ENCODE measurements at places on chromosomes 16 and 17.

DNA sequence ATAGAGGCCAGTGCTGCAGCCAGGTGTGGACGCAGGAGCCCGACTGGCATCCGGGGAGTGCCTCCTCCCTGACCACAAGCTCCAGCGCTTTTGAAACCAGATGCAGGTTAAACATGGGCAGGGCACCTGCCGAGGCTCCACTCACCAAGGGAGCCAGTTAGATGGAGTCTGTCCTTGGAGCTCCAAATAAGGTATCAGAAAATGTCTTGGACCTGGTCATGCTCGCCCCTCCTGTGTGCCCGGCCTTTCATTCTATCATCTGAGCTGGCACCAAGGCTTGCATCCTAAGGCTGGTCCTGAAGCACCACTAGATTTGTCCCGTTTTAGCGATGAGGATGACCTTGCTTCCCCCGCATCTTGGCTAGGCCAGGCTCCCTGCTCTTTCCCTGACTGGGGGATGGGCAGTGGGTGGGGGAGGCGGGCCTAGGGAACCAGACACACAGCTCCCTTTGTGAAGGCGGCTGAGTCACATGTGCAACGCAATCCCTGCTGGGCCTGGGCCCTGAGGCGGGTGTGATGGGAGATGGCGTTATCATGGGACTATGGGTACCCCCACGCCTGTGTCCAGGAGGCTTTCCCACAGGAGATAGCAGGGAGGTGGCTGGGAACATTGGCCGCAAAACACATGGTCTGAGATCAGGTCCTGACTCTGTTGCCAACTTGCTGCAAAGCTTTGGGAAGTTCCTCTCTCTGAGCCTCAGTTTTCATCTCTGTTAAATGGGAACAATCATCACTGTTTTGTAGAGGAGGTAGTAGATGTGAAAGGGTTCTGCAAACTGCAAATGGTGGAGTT is 5.0 kb upstream of the ADGRG1 start:
- peak; percentile 93 for DNase-seq

DNA sequence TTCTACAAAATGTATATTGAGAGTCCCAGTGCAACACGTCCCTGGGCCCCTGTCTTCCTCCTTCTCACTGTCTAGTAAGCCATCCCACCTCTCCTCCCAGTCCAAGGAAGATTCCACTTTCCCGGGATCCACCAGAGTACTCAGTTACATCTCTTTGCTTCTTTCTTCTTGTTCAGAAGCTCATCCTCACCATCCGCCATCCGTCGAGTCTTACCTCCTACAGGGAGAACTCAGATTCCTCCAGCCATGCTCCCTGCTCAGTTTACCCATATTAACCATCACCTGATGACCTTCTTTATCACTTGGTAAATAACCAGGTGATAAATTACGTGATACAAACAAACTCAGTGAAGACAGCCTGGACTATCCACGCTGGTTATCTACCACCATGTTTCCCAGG is 57.1 kb downstream of the CYTH1 start:
- DNase-seq: no peak

- no peak for DNase-seq
Measured at GRCh38 chr17:69239611-69240600, 11.3 kb upstream of the ABCA10 start.

DNA sequence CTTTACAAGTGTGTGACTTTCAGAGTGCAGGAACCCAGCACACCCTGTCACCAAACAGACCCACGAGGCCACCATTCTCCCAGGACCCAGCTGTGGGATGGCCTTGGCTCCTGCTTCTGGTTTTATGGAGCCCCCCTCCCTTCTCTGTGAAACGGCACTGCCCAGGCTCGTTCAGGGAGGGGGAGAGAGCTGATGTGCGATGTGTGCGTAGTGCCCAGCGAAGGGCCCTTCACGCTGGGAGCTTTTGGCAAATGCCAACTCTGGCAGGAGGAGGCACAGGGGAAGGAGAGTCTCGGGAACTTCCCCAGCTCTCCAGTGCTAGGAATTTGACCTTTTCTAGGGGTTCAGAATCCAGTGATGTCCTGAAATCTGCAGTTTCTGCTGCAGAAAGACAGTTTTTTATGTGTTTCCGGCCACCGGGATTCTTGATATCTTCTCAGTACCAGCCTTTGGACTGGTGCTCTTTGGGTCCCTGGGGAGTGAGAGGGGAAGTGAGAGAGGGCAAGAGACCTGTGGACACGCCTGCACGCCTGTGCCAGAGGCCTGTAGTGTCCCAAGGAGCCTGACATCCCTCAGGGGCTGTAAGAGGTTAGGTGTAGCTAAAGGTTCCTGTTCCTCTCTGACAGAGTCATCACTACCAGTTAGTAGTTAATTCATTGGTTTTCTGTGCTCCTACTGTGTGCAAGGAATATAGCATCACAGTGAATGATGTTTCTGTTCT is 45.1 kb downstream of the CMIP start:
- no peak for DNase-seq

- DNase-seq: no peak
Measured at GRCh38 chr16:87317750-87318644, 805 bp upstream of the C16orf95 start.

DNA sequence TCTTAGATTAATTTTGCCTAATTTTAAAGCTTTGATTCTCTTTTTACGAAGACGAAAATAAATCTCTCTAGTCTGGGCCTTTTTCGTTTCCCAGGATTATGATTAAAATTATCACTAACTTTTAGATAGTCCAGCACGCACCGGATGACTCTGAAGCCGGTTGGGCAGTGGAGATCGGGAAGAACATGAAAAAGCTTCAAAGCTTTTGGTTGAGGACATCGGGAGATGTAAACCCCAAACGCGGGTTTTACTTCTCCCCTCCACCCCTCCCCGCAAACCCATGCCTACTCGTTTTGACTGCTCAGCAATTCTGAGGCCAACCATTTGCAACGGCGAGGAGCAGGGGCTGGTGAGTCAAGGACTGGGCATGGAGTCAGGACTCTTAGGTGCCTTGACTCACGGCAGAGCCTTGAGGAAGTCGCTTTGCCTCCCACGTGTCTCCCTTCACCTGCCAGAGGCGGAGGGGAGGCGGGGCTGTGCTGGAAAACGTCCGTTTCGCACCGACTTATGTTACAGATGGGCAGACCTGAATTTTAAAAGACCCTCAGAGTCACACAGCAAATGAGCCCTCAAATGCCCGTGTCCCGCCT is 989 bp upstream of the DUSP14 start:
- DNase-seq: peak; percentile 18
